Activated T-cell treated with anti-CD3 and anti-CD28 coated beads, Interleukin-2, amount 50 U/mL, for 1 hour (primary cell): ENCODE measurements at places on chromosomes 3 and 15.

GRCh38 chr15:64089543-64090280 is 3.9 kb downstream of the CIAO2A start:
- no peak for DNase-seq

DNA sequence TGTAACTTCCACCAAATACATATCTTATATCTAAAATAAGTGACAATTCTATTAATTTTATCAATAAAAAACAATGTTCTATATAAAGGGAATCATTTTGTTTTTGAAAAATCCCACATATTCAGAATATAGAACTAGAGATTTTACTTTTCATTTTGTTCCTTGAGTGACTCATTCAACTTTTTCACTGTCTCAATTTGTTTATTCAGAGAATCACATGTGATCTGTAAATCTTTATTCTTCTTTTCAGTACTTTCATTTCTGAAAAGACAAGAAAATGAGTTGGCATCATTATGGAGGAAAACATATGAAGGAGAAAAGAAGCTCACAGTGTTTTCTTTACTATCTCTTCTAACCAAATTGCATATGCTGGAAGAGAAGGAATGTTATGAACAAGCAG is 35.0 kb downstream of the CIP2A start:
- no peak for DNase-seq

DNA sequence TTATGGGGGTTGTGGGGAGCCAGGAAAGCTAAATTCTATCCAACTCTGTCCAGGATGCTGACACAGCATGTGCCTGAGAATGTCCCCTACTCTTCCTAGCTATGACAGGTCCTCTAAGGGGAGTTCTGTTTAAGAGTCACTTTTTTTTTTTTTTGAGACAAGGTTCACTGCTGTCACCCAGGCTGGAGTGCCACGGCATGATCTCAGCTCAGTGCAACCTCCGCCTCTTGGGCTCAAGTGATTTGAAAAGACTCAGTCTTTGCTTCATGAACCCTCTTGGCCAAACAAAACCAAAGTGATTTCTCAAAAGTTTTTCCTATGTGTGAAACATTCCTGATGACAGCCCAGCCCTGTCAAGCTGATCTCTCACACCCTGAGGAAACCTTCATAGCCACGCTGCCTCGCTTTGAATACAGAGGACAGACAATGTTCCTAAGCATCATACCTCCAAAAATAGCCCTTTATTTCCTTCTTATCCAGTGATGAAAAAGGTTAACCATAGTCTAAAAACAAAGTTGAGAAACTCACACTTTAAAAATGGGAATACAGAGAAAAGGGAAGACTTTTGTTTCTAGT is 105.5 kb upstream of the PROK2 start:
- no peak for DNase-seq

- no peak for DNase-seq
Measured at GRCh38 chr3:13500133-13500885, 20.2 kb downstream of the HDAC11 start.

DNA sequence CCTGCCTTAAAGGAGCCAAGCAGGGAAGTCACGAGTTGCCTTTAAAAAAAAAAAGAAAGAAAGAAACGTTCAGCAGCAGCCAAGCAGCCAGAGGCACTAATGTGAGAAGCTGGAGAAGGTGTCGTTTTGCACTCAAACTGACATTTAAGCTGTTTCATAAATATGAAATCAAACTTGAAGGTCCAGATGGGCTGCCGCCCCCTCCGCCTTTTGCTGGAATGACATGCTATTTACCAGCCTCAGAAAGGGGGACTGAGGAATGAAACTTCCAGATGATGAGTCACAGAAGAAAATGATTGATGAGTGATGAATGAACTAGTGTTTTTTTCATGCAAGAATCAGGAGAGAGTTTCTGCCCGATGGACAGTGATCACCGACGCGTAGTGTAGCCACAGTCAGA is 396.8 kb downstream of the IGSF11 start:
- DNase-seq = no peak

GRCh38 chr3:123997543-123997942 is 5.6 kb upstream of the ROPN1 start:
- no peak for DNase-seq
